PC-9 (cell line): ENCODE measurements at places on chromosomes 16 and 17.

GRCh38 chr17:61221181-61221580 is 178.5 kb upstream of the TBX2 start:
- DNase-seq, result no peak

- no peak for DNase-seq
Observed at GRCh38 chr17:50213026-50214022, 11.9 kb upstream of the COL1A1 start.

- no peak for DNase-seq
Observed at GRCh38 chr17:37521821-37522220, 32.1 kb downstream of the DUSP14 start.

DNA sequence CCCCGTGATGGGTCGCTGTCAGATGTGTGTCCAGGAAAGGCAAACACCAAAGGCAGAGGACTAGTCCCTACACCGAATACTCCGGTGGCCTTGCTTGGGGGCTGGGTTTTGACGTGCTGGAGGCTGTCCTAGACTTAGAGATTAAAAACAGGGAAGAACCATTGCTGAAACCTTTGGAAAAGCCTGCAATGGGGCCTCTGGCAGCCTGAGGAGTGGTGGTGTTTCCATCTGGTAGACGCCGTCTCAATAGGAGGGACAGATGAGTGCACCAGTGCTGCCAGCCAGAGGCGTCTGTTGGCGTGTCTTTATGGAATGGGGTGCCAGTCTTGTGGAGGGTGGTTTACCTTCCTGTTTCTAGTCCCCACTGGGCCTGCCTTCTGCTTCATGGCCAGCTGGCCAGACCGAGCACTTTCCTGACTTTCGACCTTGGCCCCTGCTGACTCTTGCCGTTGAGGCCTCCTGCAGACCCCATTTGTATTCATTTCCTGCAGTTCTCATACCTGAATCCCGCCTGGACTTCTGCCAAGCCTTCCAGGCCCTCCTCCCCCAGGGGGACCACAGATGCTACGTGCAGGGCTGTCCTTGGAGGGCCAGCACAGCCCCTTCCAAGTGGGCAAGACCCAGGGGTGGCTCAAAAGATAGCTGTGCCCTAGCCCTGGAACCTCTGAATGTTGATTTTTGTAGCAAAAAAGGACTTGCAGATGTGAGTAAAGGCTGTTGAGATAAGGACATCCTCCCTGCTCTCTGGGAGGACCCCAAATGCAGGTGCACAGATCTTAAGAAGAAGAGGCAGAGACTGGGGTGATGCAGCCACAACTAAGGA is 1.9 kb upstream of the DNASE1 start:
- DNase-seq, result no peak

DNA sequence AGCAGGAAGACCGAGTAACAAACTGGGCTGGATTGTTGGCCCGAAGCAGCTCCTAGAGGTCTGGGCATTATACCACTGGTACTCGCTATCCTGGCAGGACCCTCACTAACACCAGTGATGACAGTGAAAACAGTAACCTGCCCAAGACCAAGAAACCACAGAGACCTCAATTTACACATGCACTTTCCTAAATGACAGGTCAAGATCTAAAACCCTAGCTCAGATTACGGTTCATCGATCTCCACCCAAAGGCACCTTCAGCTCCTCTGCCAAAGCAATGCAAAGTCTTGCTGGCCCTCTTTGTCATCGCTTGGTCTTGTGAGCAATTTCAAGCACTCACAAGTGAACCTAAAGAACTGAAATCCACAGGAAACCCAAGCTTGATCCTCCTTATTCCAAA is 1.5 kb downstream of the PIP4K2B start:
- DNase-seq, result no peak

- no peak for DNase-seq
Observed at GRCh38 chr17:29165800-29166506, 14.2 kb downstream of the MYO18A start.

GRCh38 chr17:64081802-64082799 is 47.8 kb downstream of the ERN1 start:
- peak; percentile 33 for DNase-seq

GRCh38 chr16:31678649-31679325 is 151.1 kb downstream of the AHSP start:
- DNase-seq, result no peak

DNA sequence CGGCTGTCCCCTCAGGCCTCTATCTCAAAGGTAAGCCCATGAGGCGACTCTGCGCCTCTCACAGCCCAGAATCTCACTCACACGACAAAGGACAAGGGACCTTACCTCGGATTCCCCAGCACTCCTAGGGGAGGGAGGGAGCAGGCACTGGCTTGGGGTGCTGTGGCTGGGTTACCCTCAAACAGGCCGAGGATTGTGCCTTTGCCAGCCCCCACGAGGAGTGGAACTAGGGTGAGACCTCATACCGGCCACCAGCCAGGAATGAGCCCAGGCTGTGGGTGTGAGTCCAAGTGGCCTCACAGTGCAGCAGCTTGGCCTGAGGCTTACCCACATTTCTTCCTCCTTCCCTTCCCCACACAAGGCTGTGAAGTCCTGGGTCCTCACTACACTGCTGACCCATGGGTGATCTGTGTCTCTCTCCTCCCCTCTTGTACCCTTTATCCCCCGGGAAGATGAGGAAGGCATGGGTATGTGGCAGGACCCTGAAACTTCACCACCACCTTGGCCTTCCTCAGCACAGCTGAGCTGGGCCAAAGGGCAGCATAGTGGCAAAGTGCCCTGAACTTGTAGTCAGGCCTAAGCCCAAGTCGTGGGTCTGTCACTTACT is 5.9 kb downstream of the PROCA1 start:
- no peak for DNase-seq

DNA sequence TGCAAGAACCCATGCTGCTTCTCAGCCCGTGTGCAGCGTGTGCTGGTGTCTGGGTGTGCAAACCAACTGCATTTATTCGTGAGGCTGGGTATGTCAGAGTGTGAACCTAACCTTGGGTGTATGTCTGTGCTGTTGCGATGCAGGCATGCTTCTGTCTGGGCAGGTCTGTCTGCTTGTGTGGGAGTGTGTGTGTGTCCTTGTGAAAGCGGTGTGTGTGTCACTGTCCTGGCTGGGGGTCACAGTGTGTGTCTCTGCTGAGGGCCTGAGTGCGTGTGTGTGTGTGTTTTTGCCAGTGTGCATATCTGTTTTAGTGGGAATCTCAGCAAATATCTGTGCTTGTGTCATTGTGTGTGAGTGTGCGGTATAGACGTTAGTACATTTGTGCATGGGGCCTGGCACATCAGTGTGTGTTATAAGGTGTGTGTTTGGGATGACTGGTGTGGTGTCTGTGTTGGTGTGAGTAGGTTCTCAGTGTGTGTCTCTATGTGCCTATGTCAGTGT is 121.8 kb downstream of the CYLD start:
- no peak for DNase-seq

DNA sequence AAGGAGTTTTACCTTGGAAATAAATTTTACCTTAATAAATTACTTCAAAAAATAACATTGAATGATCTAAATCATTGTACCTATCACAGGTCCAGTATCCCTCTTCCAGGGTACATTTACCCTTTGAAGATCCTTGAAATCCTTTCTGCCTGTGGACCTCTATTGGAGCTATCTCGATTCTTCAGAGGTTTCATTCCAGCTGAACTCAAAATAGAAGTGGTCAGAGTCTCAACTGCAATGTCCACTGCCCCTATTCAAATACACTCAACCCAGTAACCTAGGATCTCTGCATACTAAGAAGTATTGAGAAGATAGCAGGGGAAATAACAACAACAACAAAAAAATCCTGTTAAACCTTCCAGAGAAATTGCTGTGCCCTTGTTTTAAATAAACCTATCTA is 9.3 kb downstream of the ABCA5 start:
- no peak for DNase-seq

DNA sequence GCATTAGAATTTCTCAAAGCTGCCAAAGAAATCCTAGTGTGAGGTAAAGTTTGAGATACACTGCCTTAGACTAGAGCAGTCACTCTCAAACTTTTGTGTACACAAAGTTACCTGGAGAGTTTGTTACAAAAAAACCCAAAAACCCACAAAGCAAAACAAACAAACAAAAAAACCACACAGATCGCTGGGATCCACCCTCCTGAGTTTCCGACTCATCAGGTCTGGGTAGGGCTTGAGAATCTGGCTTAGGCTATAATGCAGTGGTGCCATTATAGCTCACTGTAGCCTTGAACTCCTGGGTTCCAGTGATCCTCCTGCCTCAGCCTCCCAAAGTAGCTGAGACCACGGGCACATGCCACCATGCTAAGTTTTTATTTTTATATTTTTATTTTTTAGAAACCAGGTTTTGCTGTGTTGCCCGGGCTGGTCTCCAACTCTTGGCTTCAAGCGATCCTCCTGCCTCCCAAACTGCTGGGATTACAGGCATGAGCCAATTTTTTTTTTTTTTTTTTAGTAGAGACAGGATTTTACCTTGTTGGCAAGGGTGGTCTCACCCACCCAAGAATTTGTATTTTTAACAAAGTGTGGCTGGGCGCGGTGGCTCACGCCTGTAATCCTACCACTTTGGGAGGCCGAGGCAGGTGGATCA is 22.3 kb upstream of the SMG1 start:
- no peak for DNase-seq

DNA sequence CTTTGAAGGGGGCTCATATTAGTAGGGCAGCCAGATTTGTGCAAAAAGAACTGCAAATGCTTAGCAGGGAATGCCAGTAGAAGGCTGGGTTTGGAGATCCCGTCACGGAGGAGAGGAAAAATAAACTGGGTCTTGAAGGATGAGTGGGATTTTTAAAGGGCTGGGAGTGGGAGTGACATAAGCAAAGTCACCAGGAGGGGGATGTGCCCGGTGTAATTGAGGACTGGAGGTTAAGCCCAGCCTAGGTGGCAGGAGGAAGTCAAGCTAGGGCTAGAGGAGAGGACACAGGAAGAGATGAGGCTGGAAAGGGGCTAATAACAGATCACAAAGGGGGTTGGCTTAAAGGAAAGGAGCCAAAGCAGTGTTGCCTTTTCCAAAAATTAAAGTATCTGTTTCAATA is 23.2 kb upstream of the LONP2 start:
- DNase-seq, result no peak

- DNase-seq, result no peak
Observed at GRCh38 chr17:50833510-50834428, 1.6 kb upstream of the WFIKKN2 start.

- no peak for DNase-seq
Observed at GRCh38 chr16:27341549-27341948, 27.8 kb downstream of the IL4R start.

GRCh38 chr17:71846561-71847110 is 274.2 kb upstream of the SOX9 start:
- DNase-seq, result no peak

DNA sequence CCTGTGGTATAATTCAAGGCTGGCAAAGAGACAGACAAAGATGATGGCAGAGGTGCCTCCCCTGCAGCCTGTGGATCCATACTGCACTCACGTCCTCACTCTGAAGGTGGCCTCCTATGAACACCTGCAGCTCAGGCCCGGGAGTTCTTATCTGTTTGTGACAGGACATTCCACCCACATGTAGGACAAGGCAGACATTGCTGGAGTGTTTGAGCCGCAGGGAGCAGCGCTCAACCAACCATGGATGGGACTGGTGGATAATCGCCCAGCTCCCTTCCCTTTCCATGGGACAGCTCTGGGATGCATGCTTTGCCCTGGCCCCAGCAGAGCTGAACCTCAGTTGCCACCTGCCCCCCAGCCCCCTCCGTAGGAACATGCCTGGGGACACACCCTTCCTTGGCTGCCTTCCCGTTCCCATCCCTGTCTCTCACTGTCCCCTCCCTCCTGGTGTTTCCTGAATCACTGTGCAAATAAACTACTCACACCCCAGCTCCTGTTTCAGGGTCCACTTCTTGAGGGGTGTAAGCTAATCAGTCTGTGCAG is 22.2 kb downstream of the ITPRIPL2 start:
- DNase-seq, result peak; percentile 94

DNA sequence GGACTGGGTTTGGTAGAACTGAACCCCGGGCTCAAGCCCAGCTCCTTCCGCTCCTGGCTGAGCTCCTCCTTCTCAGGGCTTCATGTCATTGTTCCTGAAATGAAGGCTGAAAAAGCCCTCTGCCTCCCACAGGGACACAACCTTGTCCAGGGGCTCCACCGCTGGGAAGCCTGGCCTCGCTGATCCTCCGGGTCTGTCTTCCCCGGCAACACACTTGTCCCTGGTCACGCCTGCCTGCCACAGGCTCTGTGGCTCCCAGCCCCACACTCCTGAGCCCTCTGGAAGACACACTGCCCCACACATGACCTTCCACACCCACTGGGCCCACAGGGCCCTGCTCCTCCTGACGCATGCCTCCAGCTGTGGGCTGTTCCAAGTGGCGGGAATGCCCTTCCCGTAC is 18.0 kb upstream of the ZC3H18 start:
- no peak for DNase-seq

DNA sequence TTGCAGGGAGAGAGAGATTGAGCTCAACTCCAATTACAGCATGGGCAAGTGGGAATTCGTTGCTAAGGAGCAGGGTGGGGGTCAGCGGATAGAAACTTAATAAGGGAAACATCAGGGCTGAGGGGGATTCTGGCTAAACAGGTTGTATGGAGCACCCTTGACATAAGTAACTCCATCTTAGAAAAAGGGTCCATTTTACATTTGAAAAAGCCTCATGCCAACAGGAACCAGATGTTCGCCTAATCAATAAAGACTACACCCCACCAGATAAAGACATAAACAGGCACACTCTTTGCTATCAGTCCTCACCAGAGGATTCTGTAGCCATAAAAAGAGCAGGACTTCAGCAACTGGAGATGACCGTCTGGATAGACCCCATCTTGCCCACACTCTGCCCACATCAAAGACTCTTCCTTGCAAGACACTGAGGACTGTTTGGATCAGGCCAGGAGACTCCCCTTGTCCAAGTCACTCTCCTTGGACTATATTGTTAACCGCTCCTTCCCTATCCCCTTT is 1.6 kb upstream of the LRRC75A start:
- no peak for DNase-seq

DNA sequence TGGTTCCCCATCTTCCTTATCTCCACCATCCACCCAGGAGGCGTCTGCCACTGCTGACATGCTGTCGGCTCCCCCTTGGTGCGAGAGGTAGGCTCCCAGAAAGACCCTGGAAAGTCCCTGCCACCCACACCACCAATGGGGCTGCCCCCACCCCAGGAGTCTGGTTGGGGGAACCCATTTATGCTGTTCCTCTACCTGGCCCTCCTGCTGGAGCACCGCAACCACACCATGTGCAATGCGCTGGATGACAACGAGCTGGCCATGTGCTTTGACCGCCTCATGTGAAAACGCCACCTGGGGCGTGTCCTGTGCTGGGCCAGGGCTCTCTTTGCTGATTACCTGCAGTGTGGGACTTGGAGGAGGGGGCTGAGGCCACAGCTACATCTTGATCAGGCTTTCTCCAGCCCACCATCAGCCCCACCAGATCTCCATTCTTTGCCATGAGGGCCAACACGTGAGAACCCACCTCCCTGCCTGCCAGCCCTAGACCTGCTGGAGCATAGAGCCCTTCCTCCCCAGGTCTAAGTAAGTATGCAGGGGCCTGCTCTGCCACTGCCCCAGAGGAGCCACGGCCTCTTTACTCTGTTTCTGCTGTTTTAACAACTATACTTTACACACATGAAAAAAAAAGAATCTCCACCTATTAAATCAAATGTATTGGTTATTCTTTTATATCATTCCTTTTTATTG is 7.9 kb upstream of the ALDH3A1 start:
- no peak for DNase-seq
